ENCODE measurements at places on chromosomes 7 and 10.

DNA sequence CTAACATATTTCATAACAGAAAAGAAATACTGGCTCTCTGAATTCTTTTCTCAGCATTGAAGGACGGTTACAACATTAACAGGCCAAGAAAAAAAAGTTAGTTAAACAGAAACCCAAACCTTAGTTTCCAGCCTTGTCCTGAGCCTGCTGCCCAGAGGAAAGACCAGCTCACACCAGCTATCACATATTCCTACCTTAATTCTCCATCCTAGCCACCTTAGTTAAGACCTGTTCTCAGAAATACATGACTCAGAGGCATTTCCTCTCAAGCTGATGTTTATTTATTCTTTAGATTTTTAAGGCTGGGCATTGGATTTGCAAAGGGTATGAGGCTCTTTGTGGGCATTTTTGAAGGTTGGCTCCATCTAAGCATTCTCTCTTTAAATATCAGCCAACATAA, 34.3 kb upstream of the ADAM12 start:
- no peak overlapping the region for H3K4me3 ChIP-seq
- no peaks in the 10 kb centered on the region for H3K4me1 ChIP-seq
- no peak overlapping the region for H3K27ac ChIP-seq
- H3K27me3 ChIP-seq = no peaks in the 10 kb centered on the region
- H3K36me3 ChIP-seq = no peaks in the 10 kb centered on the region

GRCh38 chr7:135441791-135442190, 68.1 kb downstream of the CNOT4 start:
- DNase-seq = no peak
- no peaks in the 10 kb centered on the region for H3K27me3 ChIP-seq
- no peaks in the 10 kb centered on the region for H3K4me1 ChIP-seq

DNA sequence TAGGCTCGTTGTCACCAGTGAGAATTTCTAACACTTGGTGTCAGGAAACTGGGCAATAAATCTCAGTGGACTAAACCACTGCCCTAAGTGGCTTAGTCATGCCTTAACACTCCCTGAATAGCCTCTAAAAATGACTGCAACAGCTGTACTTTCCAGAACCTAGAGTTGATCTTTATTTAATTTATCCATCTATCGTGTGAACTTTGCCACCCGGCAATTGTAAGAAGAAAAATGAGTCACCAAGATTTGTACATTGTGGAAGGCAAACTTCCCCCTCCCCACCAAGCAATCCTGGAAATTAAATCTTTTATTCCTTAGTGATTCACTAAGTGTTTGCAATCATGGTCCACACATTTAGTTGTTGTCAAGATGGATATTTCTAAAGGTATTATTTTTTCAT, 47.1 kb downstream of the NXPH1 start:
- H3K4me3 ChIP-seq = no peak overlapping the region
- no peak overlapping the region for H3K27ac ChIP-seq
- no peaks in the 10 kb centered on the region for H3K4me1 ChIP-seq
- no peaks in the 10 kb centered on the region for H3K27me3 ChIP-seq
- no peaks in the 10 kb centered on the region for H3K36me3 ChIP-seq

DNA sequence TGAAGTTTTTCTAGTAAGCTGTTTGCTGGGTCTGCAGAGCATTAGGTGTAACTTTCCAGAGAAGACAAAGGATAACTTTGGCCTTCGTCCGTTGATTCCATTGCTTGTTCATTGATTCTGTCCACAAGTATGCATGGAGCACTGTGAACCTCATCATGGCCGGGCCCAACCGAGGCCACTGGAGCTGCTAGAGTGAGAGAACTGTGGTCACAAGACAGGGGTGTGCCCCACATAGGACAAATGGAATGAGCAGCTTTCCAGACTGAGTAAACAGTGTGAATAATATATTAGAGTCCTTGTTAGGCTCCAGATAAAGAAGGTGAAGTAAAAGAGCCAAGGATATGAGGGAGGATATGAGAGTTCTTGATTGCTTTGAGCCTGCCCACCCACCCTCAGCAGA, 24.9 kb downstream of the MBL2 start:
- no peaks in the 10 kb centered on the region for H3K36me3 ChIP-seq
- H3K27me3 ChIP-seq = no peaks in the 10 kb centered on the region
- no peaks in the 10 kb centered on the region for H3K4me1 ChIP-seq
- H3K27ac ChIP-seq = no peak overlapping the region
- no peak overlapping the region for H3K4me3 ChIP-seq

DNA sequence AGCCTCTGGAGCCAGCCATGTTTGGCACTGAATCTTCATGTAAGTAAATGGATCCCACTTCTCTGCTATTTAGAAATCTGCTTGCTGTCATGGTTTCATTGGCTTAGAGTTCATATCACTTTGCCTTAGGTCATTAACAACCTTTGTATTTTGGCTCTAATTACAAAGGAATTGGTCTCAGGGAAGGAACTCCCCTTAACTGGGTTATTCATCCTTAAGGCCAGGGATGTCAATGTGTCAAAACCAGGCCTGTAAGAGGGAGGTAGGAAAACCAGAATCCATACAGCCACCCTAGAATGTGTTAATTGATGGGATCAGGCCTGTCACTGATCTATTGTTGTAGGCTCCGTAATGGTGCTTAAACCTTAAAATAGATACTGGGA, 67.3 kb downstream of the ST7 start:
- no peak for DNase-seq
- no peaks in the 10 kb centered on the region for H3K27me3 ChIP-seq
- peaks cover 11% of the 10 kb centered on the region for H3K4me1 ChIP-seq
- no peak overlapping the region for H3K4me3 ChIP-seq
- H3K27ac ChIP-seq = no peak overlapping the region
- H3K36me3 ChIP-seq = no peaks in the 10 kb centered on the region

- no peak overlapping the region for H3K4me3 ChIP-seq
- no peaks in the 10 kb centered on the region for H3K4me1 ChIP-seq
- no peaks in the 10 kb centered on the region for H3K27me3 ChIP-seq
- peaks cover 19% of the 10 kb centered on the region for H3K36me3 ChIP-seq
- no peak overlapping the region for H3K27ac ChIP-seq
Measured at GRCh38 chr7:823649-824048, 8.6 kb upstream of the SUN1 start.

DNA sequence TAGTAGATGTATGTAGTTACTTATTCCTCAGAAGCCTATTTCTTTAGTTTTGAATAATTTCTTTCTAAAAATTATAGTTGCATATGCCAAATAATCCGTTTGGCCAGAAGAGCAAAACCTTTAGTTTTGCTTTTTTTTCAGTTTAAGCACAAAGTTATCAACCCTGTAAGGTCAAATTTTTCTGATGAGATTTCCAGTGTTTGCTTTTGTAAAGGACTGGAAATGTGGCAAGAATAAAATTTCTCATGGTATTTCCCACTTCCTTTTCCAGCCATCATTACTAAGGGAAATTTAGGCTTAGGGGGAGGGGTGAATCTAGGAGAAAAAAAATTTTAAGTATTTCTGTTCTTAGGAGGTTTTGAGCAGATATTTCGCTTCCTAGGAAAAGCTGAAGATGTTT, 7.6 kb downstream of the CALD1 start:
- no peak overlapping the region for H3K4me3 ChIP-seq
- H3K27me3 ChIP-seq = no peaks in the 10 kb centered on the region

DNA sequence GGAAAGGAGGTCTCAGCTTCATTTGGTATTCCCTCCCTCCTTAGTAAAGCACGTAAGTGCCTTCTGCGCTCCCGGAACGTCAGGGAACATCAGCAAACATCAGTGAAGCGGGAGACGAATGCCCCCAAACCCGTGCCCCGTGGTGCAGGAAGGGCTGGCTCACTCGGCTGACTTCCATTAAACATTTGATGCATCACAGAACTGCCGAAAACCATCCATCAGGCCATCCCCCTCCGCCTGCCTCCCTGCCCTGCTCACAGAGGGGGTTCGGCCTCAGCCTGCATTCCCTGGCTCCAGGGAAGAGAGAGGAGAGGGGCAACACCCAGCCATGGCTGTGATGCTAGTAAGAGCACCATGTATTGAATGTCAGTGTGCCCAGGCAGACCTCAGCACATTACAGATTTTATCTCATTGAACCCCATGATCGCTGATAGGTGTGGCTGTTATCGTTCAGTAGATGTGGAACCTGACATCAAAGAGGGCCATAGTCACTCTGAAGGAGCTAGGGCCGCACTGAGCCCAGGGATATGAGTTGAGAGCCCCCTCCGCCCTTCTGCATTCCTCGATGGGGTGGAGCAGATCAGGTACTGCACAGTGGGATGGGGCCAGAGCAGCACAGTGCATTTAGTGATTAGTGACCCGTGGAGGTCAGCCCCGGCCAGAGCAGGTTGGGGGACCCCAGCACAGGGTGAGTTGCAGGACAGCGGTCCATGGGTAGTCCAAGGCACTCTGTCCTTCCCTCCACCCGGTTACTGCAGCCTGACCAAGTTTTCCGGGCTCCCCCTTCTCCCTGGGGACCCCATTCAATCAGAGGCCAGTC, 146.4 kb downstream of the RPS24 start:
- no peaks in the 10 kb centered on the region for H3K27me3 ChIP-seq
- H3K4me1 ChIP-seq = no peaks in the 10 kb centered on the region
- DNase-seq = no peak
- H3K27ac ChIP-seq = no peak overlapping the region
- no peaks in the 10 kb centered on the region for H3K36me3 ChIP-seq
- H3K4me3 ChIP-seq = no peak overlapping the region

GRCh38 chr7:46468753-46469356, 547.8 kb upstream of the IGFBP3 start:
- H3K27me3 ChIP-seq = no peaks in the 10 kb centered on the region
- H3K4me1 ChIP-seq = no peaks in the 10 kb centered on the region
- H3K27ac ChIP-seq = no peak overlapping the region
- H3K4me3 ChIP-seq = no peak overlapping the region

- H3K36me3 ChIP-seq = no peaks in the 10 kb centered on the region
- no peaks in the 10 kb centered on the region for H3K4me1 ChIP-seq
- H3K4me3 ChIP-seq = no peak overlapping the region
- H3K27me3 ChIP-seq = peaks cover 2% of the 10 kb centered on the region
- no peak for DNase-seq
- H3K27ac ChIP-seq = no peak overlapping the region
Measured at GRCh38 chr7:140544388-140544826, 65.1 kb upstream of the MKRN1 start.
